ENCODE measurements at places on chromosomes 7 and 10.

- no peak for DNase-seq
These were observed 19.6 kb downstream of the NUDT1 start for GRCh38 chr7:2261611-2262010.

- DNase-seq = no peak
These were observed 675 bp upstream of the ATE1 start for GRCh38 chr10:121928528-121928884.

GRCh38 chr10:34252111-34252510 lies 563.0 kb downstream of the PARD3 start:
- no peak for DNase-seq

GRCh38 chr10:56633876-56634452 lies 272.9 kb upstream of the ZWINT start:
- DNase-seq = no peak

- DNase-seq = no peak
These were observed 24.9 kb downstream of the INSIG1 start for GRCh38 chr7:155322530-155322929.

GRCh38 chr10:103739039-103739764 lies 116.2 kb downstream of the SH3PXD2A start:
- DNase-seq = no peak

- no peak for DNase-seq
These were observed 26.2 kb downstream of the PALD1 start for GRCh38 chr10:70504521-70505358.

DNA sequence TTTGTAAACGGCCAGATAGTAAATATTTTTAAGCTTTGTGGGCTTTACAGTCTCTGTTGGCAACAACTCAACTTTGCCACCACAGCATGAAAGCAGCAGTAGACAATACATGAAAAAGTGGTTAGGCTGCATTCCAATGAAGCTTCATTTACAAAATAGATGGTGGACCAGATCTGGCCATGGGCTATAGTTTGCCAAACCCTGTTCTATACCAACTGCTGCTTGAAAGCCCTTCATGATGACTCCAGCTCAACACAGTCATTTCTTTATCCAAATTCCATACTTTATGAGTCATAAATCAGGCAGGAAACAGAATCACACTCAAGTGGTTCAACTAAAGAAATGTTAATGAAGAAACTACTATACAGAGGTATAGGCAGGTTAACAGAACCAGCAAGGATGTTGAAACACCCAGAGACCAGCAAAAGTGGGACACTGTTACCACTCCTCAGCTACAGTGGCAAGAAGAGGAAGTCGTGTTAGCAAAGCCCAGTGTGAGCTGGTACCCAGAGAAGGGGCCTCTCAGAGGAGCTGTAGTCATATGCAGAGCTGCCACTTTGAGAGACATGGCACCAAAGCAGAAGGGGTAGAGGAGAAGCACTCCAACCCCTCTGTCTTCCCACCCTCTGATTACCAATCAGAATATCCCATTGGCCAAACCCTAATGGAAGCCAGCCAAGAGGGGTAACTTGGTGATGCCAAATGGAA lies 72.5 kb downstream of the PRLHR start:
- no peak for DNase-seq

DNA sequence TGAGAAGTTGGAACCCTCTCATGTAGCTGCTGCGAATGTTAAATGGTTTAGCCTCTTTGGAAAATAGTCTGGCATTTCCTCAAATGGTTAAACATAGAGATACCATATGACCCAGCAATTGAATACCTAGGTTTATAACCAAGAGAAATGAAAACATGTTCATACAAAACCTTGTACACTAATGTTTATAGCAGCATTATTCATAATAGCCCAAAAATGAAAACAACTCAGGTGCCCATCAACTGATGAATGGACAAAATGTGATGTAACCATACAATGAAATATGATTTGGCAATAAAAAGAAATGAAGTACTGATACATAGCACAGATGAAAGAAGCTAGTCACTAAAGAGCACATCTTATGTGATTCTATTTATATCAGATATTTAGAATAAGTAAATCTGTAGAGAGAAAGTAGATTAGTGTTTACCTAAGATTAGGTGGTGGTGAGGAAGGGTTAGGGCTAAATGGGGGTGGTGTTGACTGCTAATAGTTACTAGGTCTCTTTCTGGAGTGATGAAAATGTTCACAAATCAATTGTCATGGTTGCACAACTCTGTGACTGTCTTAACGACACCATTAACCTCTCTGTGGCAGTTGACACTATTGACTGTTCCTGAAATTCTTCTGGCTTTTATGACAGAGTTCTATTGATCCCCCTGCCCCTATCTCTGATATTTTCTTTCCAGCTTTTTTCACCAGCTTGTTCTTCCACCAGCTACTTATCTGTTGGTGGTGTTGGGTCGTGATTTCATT lies 35.2 kb downstream of the VCL start:
- DNase-seq = no peak

DNA sequence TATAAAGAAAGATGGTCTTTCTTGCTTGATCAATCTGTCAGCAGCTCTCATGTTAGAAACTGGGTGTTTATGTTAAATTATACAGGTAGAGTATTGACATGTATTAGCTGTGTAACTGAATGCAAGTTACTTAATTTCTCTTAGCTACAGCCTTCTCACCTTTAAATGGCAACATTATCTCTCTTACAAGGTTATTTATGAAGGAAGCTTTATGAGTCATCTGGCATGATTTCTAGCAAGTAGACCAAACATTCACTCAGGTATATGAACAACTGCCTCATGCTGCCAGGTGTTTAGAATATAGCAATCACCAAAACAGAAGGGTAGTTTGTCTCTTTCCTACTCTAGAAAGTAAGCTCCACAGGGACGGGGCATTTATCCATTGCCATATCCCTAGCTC lies 8.5 kb downstream of the ARL4A start:
- no peak for DNase-seq

GRCh38 chr10:75814014-75814413 lies 382.6 kb downstream of the LRMDA start:
- DNase-seq = no peak

DNA sequence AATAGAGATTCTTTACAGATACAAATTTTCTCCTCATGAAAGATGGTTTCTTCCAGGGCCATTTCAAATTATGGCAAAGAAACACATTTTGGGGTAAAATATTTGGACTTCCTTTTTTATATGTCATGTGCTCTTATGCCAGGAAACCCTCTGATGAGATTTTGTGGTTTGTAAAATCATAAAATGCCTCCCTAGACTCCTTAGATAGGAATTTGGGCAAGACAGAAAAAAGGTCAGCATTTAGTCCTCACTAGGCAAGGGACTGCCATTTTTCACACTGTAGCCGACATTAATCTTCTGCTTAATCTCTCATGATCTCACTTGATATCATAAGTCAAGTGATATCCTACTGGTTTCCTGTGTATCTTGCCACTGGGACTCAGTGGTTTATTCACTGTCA lies 286.4 kb downstream of the ARHGAP12 start:
- DNase-seq = no peak

DNA sequence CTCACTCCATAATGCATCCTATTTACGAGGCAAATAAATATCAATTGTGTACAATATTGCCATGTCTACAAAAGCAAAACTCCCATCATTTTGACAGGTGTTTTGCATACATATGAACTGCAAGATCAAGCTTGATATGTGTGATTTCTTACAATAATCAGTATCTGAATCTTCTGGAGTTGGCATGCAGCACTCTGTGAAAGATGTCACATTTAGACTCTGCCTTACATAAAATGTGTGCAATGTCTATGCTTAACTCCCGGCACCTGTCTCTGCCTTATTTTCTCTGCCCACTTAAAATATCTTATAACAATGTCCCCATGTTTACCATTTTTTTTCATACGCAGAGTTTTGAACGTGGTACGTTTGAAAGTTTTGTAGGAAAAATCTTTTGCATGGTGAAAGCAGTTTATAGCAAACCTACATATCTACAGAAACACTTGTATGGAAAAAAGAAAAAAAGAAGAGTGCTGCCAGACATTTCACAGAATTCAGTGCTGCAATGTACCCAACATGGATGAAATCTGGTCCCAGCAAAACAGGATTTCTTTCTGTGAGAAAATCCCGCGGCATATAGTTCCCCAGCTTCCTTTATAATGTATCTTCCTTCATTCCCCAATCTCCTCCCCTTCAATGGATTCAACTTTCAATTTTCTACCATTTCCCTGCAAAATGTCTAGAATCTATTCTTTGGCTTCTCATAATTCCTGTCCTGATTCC lies 114.1 kb upstream of the NRP1 start:
- no peak for DNase-seq

GRCh38 chr10:32112055-32112454 lies 55.8 kb upstream of the KIF5B start:
- DNase-seq = no peak

DNA sequence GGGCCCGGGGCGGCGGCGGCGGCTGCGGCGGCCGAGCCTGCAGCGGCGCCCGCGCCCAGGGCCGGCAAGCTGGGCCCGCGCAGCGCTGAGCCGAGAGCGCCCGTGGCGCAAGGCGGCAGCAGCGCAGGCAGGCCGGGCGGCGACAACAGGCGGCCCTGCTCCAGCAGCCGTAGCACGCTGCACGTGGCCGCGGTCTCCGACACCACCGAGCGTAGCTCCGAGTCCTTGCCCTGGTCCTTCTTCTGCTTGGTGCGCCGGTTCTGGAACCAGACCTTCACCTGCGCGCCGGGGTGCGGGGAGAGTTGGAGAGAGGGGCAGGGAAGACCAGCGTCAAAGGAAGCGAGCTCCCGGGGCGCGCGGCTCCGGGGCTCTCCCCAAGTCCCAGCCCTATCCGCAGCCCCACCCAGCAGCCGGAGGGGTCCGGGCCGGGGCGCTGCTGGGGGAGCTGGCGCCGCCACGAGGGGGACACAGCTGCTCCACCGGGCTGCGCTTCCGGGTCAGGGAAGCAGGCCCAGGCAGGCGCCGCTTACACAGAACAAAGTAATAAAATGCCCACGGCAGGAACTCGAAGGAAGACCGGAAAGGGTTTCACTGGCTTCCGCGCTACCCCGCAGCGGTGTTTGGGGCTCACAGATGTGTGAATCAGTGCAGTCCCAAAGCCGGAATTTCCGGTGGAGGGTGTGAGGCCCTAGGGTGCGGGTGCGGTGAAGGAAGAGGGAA lies 3.6 kb downstream of the VAX1 start:
- no peak for DNase-seq

GRCh38 chr7:139118805-139119485 lies 9.4 kb upstream of the ZC3HAV1 start:
- peak; percentile 34 for DNase-seq

DNA sequence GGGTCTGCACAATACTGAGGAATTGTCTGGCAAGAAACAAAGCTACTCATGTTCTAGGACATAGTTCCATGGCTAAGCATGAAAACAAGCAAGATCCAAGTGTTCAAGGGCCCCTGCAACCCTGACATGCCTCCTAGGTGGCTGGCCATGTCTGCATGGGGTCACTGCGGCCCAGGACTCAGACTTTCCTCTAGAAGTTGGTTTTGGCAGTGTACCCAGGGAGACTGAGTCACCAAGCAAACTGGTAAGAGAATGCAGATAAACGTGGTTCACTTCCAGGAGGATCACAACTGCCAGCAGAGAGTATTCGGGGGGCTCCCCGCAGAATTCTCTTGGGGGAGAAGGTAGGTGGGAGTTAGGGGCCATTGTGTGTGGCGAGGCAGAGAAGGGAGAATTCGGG lies 7.4 kb upstream of the PFKFB3 start:
- no peak for DNase-seq

GRCh38 chr10:117631276-117632145 lies 89.0 kb downstream of the EMX2 start:
- no peak for DNase-seq

- no peak for DNase-seq
These were observed 212.8 kb downstream of the PTN start for GRCh38 chr7:137130751-137131158.

- no peak for DNase-seq
These were observed 54.9 kb downstream of the ZRANB1 start for GRCh38 chr10:124996854-124997215.

- no peak for DNase-seq
These were observed 3.3 kb downstream of the PRSS1 start for GRCh38 chr7:142752376-142753225.

- DNase-seq = no peak
These were observed 25.5 kb downstream of the GTF2IRD1 start for GRCh38 chr7:74479066-74479781.

DNA sequence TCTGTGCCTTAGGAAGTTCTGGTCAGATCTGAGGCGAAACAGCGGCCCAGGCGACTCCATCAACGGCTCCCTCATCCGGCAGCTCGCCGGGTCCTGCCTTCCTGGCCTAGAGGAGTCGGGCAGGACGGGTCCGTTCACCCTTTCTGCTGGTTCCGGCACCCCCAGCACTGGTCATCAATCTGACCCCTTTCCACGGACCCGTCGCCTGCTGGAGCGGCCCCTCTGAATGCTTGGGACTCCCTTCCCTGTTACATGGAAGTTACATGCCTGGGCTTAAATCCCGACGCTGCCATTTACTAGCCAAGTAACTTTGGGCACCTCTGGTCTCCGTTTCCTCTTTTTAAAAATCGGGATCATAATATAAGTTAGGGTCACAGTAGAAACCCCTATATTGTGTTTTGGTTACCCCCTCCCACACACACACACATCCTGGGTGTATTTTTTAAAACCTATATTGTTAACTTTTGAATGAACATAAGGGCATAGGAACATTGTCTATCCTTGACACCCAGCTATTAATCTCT lies 607 bp upstream of the GGCT start:
- no peak for DNase-seq

DNA sequence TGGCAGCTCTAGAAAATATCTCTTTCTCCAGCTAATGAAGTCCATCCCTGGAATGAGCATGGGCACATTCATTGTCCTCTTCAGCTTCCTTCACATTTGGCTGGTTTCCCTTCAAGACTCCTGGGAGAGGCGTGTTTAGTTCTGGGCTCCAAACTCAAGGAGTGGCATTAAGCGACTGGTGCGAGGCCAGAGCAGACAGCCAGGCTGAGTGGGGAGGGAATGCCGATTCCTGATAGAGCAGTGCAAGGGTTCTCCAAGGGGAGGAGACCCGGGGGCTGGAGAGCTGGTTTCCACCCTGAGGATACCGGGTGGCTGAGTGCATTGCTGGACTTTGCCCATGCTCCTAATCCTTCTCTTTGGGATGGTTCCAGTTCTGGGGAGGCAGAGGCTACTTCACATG lies 372.1 kb downstream of the RPS24 start:
- no peak for DNase-seq

DNA sequence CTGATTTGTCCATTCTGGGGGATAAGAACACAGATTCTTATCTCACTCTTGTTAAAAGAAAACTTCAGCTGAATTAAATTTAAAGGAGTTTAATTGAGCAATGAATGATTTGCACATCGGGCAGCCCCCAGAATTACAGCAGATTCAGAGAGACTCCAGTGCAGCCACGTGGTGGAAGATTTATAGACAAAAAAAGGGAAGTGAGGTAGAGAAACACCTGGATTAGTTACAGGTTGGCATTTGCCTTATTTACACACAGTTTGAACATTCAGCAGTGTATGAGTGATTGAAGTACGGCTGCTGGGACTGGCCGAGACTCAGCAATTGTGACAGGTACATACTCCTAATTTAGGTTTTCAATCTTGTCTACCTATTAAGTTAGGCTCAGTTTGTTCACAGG lies 46.5 kb upstream of the FAM20C start:
- no peak for DNase-seq

All from T-helper 17 cell (primary cell).